ENCODE measurements at places on chromosomes 2 and 18. TPM values are rescaled to one million over a fixed set of nuclear protein-coding genes. Genes with fewer than 3 reads are reported as not detected.

The ARHGEF4 gene
- 47.6 TPM for polyA plus RNA-seq

The KIAA2012 gene
- 0.42 TPM for polyA plus RNA-seq

DNA sequence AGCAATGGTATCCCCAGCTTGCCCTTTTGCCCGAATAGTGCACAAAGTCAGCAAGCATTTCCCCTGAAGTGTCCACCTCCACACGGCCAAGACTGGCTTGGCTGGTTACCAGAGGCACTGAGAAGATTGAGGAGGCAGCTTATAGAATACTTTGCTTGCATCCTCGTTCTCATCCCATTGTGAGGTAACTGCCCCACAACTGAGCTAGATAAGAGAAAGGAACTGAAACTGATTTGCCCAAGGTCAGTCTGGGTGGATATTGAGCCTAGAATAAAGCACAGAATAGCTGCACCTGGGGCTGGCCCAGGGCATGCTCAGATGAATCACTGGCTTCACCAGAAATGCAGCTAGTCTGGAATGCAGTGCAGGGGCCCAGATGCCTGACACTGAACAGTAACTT lies 32.7 kb upstream of the MAP4K3 start:
- no peak for DNase-seq

DNA sequence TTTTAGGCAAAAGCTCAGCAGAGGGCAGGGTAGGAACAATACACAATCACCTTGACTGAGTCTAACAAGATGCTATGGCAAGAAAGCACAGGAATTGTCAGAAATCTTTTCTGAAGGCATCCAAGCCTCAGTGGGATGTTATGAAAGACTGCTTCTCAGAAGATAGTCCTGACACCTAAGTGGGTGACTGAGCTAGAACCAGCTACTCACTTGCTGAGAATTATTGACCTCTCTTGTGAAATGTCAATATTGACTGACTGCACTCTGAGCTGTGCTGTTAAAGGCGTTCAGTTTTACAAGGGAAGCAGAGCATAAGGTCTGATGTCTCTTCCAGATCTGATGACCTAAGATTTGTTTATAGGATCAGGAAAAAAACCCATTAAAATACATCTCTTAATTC lies 46.1 kb downstream of the TACR1 start:
- no peak for DNase-seq

The FAM237A gene
- polyA plus RNA-seq = not detected

- DNase-seq = no peak
Measured at GRCh38 chr2:3242747-3243369, 134.8 kb downstream of the EIPR1 start.

The CD302 gene
- 3.7 TPM for polyA plus RNA-seq

The MEP1B gene
- polyA plus RNA-seq = not detected

- DNase-seq = no peak
Measured at GRCh38 chr2:70757360-70757759, 10.6 kb downstream of the ADD2 start.

GRCh38 chr2:168742258-168742932 lies 60.0 kb upstream of the NOSTRIN start:
- DNase-seq = no peak

DNA sequence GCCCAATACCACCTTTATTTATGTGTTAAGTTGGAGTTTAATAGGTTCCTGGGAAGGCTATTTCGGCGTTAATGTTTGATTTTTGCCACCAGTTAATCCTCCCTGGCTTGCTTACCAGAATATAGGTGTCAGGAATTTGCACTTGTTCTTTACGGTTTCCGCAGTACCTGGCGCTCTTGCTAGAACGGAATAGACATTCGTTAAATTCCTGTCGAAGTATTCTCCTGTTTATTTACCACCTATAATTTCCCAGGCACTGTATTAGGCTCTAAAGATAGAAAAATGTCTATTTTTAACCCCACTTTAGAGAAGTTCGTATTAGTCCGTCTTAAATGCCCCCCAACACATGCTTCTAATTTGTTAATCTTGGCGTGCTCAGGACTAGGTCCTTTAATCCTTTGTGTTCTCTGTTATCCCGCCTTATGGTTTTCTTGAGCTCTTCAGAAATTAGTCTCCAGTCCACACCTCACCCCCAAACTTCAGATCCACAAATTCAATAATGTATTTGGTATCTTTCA lies 575 bp downstream of the CCDC150 start:
- DNase-seq = no peak

DNA sequence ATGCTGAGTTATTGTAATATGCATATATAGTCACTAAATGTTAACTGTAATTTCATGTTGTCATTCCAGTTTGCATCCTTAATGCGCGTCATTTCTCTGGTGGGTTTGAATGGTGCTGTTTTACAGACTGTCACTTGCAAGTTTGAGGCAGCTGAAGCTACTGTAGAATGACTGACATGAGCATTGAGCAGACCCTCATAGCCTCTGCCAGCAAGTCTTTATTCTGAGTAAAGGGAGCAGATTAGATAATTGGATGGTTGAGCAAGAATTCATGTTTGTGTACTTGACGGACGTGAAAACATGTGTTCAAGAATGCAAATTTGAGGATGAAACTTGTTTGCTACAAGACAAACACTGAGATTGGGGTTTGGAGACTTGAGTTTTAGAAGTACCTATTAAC lies 854.8 kb upstream of the KLHL29 start:
- DNase-seq = no peak

DNA sequence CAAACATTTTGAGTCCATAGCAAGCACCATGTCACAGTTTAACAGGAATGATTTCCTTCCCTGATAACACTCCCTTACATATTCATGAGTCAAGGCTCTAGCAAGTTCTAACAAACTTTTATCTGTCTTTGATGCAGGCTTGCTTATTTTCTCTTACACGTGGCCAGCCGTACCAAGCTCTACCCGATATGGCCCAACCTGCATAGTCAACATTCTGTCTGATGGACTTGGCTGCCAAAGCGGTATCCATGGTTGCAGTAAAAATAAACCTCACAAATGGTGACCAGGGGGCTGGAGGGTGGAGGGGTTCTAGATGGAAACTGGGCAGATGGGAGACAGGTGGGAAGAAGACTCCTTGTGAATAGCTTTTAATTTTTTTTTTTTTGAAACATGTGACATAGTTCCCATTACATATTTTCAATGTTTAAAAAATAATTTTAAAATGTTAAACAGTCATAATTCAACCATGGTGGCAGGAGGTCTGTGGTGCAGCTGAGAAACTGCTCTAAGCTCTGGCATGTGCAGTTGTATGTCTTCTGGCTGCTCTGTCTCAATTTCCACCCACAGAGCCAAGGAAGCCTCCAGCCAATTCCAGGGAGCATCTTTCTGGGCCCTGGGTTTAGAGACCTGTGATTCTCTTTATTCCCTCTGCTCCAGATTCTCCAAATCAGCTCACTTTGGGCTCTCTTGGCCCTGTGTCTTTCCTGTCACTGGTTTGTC lies 20.7 kb upstream of the CXCR1 start:
- DNase-seq = no peak

- peak; percentile 87 for DNase-seq
Measured at GRCh38 chr18:8741532-8741931, 36.2 kb downstream of the MTCL1 start.

GRCh38 chr2:31525876-31526275 lies 54.9 kb downstream of the SRD5A2 start:
- DNase-seq = no peak

The LRRC30 gene
- polyA plus RNA-seq = not detected

- no peak for DNase-seq
Measured at GRCh38 chr2:80476535-80477117, 172.1 kb upstream of the LRRTM1 start.

- DNase-seq = no peak
Measured at GRCh38 chr2:10475811-10476660, 27.9 kb upstream of the ODC1 start.

DNA sequence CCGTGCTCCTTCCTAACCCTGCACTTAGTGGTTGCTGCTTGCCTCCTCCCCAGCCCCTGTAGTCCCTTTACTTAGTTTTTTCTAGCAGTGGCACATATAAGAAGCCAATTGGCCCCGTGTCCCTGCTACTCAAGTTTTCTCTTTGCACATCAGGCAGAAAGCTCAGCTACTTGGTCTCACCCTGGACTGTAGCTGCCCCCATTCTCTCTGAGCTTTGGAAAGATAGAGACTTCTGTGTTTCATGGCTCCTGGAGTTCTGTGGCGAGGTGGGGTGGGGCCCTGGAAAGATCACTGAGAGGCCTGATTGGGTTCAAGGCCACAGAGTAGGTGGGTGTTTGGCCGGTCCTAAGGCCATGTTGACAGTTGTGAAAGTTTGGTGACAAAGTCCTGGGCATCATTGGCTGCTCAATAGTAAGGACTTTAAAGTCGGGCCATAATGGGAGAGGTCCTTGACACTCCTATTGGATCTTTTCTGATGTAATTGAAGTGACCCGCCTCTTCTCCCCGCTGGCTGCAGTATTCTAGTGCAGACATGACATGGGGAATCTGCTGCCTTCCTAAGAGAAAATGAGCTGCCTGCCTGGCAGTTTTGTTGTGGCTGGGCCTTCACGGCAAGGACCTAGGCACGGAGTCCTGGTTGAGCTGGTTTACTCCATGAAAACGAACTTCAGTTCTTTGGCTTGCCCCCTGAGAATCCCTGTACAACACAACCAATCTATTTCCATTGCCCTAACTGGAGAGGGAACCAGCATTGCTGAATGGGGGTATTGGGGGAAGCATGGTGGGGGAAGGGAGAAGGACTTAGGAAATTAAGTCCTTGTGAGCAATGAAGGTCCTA lies 26.2 kb upstream of the CYP27A1 start:
- DNase-seq = no peak

The RNU2-63P gene
- not detected for polyA plus RNA-seq

- DNase-seq = no peak
Measured at GRCh38 chr2:70448041-70448440, 105.6 kb downstream of the TGFA start.

- DNase-seq = no peak
Measured at GRCh38 chr2:133352719-133353118, 215.5 kb downstream of the NCKAP5 start.

DNA sequence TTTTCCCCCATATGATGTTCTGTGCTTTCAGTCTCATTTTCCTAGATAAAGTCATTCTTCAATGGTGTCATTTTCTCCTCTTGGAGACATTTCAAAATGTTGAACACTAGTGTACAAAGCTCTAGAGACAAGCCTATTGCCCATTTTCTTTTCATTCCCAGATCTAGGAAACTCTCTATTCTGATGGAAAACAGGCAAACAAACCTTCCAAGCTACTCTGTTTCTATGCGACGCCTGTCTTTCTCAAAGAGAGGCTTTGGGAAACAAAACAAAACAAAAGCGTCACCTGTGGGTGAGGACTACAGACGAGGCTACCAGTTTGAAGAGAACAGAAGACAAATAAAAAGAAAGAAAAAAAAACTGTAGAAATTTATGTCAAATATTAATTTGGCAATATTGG lies 311.0 kb downstream of the CBLN2 start:
- DNase-seq = peak; percentile 43

The ALLC gene
- polyA plus RNA-seq = not detected

DNA sequence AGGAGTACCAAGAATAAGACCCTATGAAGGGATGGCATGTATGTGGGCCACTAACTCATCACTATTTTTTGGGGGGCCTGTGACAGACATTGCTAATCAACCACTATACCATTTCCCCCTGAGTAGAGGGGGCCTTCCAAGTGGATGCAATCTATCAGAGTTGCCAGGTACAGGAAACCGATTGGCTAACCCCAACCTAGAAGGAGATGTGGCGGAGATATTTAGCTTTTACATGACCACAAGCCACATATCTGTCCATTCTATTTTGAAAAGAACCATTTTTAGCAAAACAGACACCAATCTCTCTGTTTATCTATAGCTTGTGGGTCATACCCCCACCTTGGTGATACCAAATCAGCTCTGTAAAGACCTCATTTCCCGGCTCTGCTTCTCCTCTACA lies 51.0 kb downstream of the PAX8 start:
- DNase-seq = no peak

DNA sequence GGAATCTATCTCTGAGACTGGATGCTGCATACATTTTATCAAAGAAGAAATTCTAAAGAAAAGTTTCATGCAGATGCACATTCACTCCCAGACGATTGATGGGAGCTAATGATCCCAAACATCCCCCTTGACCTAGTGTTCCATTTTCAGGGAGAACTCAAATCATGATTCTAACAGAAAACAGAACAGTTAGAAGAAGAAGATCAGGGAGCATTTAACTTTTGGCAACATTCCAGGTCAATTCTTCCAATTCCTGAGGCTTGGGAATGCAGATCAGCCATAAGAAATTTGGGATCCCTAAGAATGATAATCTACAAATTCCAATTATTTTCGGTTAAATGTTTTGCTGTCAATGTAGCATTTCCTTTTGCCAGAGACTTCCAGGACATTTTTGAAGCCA lies 96.6 kb downstream of the CPO start:
- DNase-seq = no peak

The TTR gene
- 2.4 TPM for polyA plus RNA-seq

GRCh38 chr18:11251891-11252270 lies 102.5 kb upstream of the PIEZO2 start:
- no peak for DNase-seq

- no peak for DNase-seq
Measured at GRCh38 chr2:237109421-237109934, 23.8 kb downstream of the COPS8 start.

DNA sequence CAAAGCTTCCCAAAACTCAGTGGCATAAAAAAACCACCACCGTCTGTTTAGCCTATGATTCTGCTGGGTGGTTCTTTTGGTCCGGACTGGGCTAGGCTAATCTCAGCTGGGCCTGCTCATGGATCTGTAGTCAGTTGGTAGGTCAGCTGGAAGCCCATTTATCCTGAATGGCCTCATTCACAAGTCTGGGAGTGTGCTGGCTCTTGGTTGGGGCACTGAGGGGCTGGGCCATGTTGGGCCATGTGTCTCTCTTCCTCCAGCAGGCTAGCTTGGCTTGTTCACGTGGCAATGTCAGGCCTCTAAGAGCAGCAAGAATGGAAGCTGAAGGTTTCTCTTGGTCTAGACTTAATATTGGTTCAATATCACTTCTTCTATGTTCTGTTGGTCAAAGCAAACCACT lies 95.7 kb upstream of the HS6ST1 start:
- no peak for DNase-seq

DNA sequence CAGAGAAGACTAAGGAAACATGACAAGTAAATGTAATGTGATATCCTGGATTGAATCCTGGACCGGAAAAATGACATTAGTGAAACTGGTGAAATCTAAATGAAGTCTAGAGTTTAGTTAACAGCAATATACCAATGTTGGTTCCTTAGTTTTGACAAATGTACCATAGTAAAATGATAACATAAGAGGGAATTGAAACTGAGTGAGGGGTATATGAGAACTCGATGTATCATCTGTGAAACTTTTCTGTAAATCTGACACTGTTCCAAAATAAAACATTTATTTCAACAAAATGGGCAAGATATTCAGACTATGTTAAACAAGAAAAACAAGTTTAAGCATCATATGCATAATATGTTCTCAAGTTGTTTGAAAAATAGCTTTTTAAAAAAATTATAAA lies 63.8 kb downstream of the OLA1 start:
- DNase-seq = no peak

The IMPACT gene
- polyA plus RNA-seq = 11.0 TPM

The FAM124B gene
- polyA plus RNA-seq = 0.29 TPM

GRCh38 chr2:45675263-45675812 lies 23.9 kb downstream of the PRKCE start:
- DNase-seq = no peak

The HRH4 gene
- not detected for polyA plus RNA-seq

The RAB6D gene
- polyA plus RNA-seq = 0.17 TPM

GRCh38 chr2:77838441-77838840 lies 316.3 kb upstream of the LRRTM4 start:
- DNase-seq = no peak
